Activated naive CD4-positive, alpha-beta T cell treated with anti-CD3 and anti-CD28 coated beads for 36 hours (primary cell): ENCODE measurements at places on chromosomes 5 and 9. TPM values are rescaled to one million over a fixed set of nuclear protein-coding genes. Genes with fewer than 3 reads are reported as not detected.

MLANA gene
- not detected for total RNA-seq

IGFBPL1 gene
- 0.26 TPM for total RNA-seq

RNF44 gene
- 83.3 TPM for total RNA-seq

PPP3R2 gene
- not detected for total RNA-seq

ABLIM3 gene
- total RNA-seq = not detected

DNA sequence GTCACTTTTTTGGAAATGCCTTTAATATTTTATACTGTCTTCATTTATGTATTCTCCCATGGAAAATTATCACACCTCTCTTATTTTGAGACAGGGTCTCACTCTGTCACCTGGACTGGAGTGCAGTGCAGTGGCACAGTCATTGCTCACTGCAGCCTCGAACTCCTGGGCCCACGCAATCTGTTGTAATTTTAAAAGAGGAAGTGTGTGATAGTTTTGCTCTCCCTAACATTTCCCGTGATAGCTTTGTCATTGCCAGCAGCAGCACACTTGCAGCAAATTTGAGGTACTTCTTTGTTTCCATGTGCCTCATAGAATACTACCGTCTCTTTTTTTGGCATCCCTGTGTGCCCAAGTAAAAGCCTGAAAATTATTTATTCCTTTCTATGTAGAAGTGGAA is 103.5 kb downstream of the RNF180 start:
- DNase-seq = no peak

GRCh38 chr9:27864644-27865438 is 291.6 kb upstream of the C9orf72 start:
- DNase-seq = no peak

DNA sequence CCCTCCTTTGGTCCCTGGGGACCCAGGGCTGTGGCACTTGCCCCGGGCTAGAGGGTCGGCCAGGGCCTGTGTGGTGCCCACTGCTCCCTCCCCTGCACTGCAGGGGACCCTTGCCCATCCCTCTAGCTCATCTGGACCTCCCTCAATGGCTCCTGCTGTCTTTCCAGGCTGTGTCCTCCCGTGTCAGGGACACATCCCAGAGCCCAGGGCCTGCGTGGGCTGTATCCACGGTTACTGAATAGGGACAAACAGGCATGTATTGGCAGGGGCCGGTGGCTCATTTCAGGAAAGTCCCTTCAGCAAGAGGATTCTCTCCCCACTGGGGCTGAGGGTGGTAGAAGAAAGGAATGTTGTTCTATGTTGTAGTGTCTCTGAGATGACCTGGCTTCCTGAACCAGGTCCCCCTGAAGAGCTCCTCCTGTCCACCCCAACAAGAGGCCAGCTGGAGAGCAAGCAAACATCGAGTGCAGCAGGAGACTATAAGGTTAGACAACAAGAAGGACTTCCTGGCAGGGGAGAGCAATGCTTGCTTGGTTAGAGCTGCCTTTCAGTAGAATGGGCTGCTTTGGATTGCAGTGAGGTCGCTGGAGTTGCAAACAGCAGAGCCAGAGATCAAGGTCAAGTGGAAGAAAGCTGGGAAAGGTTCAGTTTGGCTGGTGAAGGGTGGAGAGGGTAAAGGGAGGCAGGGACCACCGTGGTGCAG is 1.0 kb upstream of the CRB2 start:
- DNase-seq = no peak

DNA sequence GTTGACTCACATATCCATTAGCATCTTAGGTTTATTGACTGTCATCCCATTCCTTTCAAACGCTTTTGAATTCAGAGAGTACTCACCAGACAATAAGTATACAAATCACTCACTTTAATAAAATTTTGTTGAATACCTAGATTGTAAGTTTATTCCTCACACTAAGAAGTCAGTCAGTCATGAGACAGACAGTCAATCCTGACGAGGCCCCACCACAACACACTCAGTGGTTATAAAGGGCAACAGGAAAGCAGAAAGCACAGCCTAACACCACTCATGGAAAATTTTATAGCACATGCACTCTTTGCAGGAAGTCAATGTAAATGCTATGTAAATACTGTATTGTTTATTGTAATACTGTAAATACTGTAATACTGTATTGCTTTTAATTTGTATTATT is 176.3 kb upstream of the PTGER4 start:
- peak; percentile 77 for DNase-seq

- DNase-seq = no peak
Measured at GRCh38 chr5:90909101-90909503, 350.5 kb downstream of the ADGRV1 start.

DNA sequence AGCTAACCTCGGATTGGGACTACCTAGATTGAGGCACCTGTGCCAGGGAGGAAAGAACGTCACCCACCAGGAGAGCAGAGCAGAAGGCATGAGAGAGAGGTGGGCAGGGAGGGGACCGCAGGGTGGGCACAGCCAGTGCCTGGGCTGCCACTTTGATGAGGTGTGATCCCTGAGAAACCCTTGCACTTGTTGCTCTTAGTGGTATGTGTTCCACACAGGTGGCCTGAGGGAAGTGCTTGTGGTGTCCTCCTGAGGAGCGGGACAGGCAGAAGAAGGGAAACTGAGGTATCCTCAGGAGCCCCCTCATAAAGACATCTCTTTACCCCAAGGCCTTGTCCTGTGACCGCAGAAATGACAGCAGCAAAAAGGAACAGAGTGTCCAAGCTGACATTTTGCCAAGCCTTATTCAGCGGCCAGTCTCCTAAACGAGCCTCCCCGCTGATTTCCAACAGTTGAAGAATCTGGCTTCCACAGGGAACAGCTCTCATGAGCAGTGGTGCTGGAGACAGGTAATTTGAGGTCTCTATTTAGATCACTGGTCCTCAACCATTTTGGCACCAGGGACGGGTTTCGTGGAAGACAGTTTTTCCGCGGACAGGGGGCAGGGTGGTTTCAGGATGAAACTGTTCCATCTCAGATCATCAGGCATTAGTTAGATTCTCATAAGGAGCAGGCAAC is 82.4 kb downstream of the FOXD1 start:
- DNase-seq = no peak

DNA sequence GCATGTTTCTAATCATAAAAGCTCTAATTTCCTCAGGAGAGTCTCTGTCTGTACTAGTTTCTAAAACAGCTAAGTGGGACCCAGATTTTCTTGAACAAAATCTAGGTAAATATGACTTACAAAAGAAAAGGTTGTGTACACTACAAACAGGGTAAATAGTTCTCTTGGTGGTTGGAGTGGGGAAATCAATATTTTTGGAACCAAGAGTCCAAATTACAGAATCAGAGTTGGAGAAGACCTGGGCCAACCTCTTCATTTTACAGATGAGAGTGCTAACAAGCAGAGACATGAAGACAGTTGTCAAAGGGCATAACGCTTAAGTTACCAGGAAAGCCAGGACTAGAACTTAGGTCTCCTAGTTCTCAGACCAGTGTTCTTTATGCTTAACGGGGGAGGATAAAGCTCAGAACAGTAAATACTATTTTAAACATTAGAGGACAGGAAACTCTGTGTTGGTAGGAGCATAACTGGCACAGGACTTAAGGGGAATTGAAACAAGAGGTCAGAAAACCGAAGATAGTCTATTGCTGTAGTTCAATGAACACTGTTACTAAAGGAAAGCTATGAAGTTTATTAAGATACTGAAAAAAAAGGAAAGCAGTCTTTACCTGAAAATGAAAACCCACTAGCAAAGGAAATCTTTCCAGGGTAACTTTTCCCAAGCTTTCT is 9.3 kb upstream of the GOLGA1 start:
- DNase-seq = no peak

DNA sequence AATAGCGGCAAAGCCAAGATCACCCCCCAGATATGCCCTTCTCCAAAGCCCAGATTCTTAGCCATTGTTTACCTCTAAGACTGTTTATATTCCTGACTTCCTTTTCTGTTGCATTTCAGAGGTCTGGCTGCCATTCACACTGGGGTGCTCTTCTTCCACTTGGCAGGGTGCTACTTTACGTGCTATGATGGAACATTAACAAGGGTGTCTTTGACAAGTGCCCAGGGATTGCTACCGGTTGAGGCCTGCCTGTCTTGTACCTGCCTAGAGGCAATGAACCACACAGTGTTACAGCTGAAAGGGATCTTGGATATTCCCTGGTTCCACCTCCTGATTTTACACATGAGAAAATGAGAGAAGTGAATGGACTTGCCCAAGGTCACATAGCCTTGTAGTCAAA is 352.1 kb upstream of the KIF2A start:
- DNase-seq = no peak

GRCh38 chr5:122413722-122414121 is 101.7 kb downstream of the SNCAIP start:
- DNase-seq = no peak

DNA sequence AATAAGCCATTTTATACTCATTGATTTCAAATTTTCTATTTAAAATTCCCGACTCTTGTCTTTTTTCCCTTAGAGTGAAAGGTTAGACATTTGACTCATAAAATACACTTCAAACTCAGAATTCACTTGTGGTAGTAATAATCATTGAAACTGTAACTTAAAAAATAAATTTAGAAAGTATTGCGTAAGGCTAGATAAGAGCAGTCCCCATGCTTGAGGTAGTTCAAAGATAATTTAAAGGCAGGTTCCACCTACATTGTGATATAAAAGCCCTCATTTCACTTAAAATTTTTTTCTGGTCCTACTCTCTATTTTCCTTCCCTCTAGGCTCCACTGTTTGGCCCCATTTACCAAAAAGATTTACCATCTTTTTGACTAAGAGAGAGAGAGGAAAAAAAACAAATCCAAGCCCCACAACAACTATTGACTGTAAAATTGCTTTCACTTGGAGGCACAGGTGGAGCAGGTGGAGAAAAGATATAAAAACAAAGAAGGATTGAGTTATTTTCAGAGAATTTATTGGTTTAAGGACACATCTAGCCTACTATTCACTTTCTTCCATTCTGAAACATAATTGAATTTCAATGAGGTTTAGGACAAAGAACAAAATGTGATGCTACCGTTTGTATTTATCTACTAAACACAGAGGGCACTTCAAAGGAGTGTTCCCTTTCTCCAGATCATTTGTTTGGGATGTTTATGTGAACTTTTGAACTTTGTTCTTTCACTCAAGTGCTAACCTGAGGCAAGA is 61.0 kb downstream of the FBXO4 start:
- DNase-seq = no peak

GRCh38 chr5:72363166-72363802 is 43.1 kb downstream of the PTCD2 start:
- DNase-seq = no peak

- DNase-seq = no peak
Measured at GRCh38 chr9:123265833-123266232, 2.6 kb downstream of the STRBP start.

DNA sequence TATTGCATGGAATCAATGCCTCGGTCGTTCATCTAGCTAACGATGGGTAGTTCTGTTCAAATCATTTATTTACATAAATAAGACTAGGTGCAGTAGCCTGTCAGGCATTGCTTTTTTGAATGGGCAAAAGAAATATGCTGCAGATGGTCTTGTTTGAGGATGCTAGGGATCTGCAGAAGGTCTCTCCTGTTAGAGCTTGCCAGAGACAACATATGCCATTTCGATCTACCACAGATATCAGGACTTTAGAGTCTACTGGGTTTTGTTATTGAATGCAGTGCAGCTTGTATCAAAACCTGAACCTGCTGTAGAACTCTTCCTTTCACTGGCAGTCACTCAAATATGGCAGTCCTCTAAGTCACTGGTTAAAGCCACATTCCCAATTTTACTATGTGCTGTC is 381.1 kb upstream of the CDH10 start:
- DNase-seq = no peak

DNA sequence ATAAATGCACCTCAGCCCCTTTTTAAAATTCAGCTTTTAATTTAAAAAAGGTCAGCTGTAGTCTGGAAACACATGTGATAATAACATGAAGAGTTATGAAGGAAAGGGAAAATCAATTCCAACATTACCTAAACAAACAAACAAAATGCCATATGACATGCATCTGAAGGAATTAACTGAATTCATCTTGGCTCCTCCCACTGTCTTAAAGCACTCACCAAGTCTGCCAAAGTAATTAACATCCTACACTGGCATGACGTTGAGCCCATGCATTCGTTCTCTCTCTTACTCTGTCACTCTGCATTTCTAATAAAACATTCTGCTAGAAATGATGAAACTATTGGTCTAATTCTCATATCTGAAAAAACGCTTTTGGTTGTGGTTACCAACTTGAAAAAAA is 37.7 kb downstream of the TSSK1B start:
- DNase-seq = no peak

GRCh38 chr9:113796646-113797426 is 79.3 kb upstream of the ZNF618 start:
- DNase-seq = no peak
